WERI-Rb-1 (cell line): ENCODE measurements at places on chromosomes 16 and 17.

DNA sequence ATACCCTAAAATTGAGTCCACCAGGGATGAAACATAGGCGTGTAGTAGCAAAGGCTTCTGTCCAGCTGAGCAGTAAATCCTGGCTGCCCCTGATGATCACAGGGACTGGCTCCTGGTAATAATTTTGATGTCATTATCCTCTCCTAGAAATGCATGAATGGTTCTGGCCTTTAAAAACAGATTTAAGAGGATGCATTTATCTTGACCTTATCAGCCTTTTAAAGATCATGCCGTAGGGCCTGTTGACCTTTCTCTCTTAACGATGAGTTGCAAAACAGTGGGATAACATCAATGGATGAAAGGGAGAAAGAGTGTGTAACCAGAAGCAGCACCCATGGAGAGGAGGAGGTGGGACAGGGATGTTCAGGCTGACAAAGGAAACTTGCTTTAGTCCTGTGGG, 128.5 kb downstream of the CA10 start:
- no peak for DNase-seq

- DNase-seq: no peak
These were observed 43.4 kb downstream of the MYOCD start for GRCh38 chr17:12709063-12709462.

GRCh38 chr16:75085556-75085955, 31.0 kb downstream of the LDHD start:
- no peak for DNase-seq

GRCh38 chr16:80938879-80939260, 67.8 kb downstream of the CMC2 start:
- no peak for DNase-seq

DNA sequence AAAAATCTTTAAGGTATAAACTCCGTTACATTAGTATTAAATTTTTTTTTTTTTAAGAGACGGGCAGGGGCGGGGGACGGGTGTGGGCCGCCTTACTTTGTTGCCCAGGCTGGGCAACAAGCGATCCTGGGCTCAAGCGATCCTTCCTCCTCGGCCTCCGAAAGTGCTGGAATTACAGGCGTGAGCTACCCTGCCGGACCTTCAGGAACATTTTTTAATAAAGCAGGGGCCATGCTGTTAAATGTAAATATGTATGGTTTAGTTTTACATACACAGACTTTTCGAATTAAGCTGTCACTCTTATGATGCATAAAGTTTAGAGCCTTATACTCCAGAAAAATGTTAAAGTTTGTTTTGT, 2.4 kb downstream of the PPM1D start:
- no peak for DNase-seq

DNA sequence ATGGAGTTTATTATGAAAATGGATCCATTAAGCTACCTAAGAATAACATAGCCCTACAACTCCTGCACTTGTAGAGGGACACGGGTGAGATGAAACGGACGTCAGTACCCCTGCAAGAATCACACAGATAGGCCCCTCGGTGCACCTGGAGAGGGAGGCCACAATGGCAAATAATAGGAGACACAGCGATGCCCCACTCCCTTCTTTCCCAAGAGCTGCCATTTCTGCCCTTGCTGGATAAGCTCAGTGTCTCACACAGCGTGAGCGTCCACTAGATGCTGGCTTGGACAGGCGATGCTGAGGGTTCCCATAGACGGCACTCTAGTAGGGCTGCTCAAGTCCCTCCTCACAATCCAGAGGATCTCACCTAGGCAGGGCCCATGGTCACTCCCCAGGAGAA, 67.8 kb downstream of the ADCY9 start:
- DNase-seq: no peak

GRCh38 chr17:75518201-75518600, 1.9 kb downstream of the TSEN54 start:
- no peak for DNase-seq

DNA sequence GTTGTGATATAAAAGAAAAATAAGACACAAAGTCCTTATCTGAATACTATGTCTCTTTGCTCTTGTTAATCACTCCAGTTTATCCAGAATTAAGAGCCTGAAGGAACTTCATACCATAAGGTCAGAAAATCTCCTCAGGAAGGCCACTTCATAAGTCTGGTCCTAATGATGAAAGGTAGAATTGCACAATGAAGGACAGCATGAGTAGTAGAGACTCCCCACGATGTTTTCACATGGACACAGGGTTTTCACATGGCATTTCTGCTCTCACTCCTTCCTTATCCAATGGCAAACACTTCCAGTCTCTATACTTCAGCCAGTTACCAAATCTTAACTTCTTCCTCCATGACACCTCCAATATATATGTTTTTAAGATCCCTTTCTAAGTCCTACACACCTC, 10.2 kb upstream of the C17orf78 start:
- no peak for DNase-seq

GRCh38 chr17:41467561-41467960, 375 bp upstream of the KRT32 start:
- no peak for DNase-seq

DNA sequence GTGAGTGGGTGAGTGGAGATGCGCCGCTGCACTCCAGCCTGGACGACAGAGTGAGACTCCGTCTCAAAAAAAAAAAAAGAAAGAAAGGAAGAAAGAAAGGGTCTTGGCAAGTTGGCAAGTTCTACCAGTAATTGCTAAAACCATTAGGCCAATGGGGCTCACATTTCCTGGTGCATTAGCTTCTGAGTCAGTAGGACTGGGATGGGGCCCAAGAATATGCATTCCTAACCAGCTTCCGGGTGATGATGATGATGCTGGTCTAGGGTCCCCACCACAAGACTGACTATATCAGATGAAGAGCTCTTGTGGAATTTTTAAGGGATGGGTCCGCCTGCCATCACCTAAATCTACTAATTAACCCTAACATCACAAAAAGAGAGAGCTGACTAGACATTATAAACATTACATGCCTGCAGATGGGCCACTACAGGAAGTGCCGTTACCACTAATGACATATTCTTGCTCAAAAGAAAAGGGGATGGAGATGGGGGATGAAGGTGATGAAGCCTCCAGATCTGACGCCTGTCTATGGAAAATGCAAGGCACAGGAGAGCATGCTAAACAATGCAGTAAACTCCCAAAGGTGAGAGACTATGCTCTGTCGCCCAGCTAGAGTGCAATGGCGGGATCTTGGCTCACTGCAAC, 13.1 kb downstream of the MYH11 start:
- DNase-seq: no peak

GRCh38 chr17:80992948-80993624, 1.4 kb downstream of the CHMP6 start:
- DNase-seq: peak; percentile 81

DNA sequence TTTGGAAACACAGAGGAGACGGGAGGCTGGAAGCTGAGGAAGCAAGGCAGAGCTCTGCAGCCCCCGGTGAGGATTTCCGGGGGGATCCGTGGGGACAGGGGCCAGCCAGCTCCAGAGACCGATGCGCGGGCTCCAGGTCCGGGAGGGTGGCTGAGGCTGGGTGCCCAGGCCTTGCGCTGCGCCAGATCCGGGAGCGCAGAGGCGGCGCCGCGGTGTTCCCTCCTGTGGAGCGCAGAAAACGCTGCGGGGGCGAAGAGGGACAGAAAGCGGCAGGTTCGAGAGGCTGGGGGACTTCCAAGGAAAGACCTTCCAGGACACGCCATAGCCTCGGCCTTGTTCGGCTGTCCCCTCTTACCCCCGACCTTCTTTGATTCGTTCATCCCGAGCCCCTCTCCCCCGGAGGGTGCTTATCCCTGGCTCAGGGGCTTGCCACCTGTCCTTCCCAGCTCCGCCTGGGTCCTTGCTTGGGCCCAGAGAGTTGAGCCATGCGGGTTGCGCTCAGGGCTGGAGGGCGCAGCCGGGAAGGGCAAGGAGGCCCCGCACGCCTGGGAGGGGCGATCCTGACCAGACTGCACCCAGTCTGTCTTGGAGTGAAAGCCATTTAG, 697 bp upstream of the SHISA9 start:
- peak; percentile 13 for DNase-seq

DNA sequence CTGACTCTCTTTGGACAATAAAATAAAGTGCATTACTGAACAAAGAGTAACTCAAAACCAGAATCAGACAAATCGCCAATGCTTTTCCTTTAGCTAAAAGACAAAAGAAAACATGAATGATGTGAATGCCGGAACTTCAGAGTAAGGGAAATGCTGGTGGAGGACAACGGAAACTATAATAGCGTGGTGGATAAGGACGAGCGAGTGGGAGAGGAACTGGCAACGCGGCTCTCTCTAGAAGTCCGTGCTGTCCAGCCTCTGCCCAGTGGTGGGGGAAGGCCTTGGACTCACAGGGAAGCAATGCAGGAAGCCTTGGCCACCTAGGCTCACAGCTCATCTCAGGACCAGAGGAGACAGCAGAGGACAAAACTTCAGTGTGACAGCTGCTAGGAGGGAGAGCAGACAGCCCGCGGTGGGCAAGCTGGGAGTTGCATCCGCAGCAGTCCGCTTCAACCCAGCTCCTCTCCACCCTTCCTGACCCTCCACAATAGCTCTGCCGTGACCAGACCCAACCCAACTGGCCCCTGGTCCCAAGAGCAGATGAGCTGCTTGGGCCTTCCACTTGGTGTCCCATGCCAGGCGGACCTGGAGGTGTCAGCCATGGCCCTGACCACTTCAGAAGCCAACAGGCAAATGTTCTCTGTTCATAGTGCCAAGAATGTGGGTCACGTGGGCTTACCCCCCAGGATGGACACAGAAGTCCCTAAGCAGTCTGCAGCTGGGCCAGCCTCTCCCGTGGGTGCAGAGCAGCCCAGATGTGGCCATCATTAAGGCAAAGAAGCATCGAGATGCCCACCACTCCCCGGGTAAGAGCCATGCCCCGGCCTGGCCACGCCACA, 5.3 kb upstream of the FAAP100 start:
- DNase-seq: no peak

DNA sequence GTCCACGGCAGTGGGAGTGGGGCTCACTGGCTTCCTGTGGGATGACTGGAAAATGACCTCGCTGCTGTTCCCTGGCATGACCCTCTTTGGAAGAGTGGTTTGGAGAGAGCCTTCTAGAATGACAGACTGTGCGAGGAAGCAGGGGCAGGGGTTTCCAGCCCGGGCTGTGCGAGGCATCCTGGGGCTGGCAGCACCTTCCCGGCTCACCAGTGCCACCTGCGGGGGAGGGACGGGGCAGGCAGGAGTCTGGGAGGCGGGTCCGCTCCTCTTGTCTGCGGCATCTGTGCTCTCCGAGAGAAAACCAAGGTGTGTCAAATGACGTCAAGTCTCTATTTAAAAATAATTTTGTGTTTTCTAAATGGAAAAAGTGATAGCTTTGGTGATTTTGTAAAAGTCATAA, 7.8 kb upstream of the RNF213 start:
- peak; percentile 92 for DNase-seq

DNA sequence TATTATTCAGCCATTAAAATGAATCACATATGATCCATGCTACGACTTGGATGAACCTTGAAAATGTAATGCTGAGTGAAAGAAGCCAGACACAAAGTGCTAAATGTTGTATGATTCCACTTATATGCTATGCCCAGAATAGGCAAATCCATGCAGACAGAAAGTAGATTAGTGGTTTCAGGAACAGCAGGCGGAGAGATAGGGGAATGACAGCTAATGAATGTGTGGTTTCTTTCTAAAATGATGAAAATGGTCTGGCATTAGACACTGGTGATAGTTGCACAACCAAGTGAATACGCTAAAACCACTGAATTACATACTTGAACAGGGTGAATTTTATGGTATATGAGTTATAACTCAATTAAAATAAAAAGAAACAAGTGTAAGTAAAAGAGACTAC, 121.8 kb upstream of the NOG start:
- no peak for DNase-seq

- DNase-seq: peak; percentile 56
These were observed 176.2 kb upstream of the FAM20A start for GRCh38 chr17:68777243-68777855.

DNA sequence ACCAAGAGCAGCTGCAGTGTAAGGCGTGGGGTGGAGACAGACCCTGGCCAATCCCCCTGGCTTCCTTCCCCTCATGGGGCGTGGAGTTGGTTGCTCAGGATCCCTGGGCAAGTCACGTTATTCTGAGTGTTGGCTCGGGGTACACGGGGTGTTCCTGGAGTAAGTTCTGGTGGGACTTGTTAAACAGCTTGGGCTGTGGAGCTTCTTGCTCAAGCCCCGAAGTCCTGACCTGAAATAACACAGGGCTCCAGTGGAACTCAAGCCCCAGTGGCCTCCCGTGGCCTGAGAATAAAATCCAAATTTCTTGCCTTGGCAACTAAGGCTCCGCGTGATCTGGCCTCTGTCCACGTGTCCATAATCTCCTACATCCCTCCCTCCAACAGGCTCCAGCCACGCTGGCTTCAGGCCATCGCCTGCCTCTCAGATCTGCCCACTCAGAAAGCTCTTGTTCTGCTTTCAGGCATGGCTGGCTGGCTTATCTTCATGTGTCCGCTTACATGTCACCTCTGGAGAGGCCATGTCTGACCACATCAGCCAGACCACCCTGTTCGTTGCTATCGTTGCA, 49.3 kb upstream of the BCO1 start:
- DNase-seq: no peak

DNA sequence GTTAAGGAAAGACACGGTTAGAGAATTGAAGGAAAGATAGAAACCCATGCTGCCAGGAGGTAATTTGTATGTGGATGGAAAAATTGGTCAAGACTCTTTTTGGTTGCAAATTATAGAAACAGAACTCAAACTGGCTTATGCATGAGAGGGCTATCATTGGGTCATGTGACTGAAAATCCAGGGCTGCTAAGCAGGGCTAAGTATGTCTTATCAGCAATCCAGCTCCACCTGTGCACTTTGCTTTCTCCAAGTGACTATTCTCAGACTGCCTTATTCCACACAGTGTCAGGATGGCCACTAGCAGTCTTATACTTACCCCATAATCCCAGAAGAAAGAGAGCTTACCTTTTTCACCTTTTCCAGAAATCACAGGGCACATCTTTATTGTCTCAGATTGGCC, 113.5 kb downstream of the CBLN1 start:
- DNase-seq: peak; percentile 62

DNA sequence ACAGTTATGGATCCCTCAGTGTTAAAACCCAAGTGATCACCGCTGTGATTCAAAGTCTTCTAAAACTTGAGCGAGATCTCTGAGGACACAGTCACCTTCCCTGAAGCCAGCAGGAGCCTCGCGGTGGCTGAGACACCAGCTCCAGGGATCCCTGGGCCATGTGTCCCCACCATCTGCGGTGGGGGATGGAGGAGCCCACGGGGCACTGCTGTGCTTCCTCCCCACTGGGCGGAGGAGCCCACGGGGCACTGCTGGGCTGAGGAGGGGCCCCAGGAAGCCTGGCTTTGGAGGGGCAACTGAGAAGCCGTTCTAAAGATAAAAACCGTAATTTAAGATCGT, 65.7 kb upstream of the METRNL start:
- no peak for DNase-seq
